Colonic mucosa (tissue), 4 donors: ENCODE measurements at places on chromosomes 3 and 15.

DNA sequence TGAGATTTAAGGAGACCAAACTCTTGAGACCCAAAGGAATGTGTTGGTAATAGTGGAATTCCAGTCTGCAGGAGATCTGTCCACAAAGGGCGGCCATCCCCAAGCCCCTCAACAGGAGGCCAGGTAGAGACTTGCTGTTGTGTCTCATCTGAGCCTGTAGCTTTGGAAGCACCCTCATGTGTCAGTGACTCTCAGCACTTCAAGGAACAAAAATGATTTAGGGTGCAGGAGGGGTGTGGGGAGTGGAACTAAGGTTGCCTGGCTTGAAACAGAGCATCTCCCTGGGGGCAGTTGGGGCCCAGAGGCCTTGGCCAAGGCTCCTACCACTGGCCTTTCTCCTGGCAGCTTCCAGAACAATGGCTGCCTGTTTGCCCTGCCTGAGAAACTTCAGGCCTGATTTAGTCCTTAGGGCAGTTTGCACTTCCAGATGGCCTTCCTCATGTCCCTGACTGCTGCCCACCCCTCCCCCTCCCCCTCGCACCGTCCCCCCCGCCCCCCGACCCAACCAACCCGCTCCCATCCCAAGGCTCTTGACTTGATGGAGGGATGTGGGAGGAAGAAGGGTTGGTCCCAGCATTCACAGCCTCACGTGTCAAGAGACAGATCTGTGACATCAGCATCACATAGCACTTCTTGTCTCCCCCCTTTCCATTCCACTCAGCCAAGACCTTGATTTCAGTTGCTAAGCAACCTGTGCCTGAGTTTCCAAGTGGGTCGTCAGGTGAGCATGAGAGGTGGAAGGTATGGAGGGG, 77.1 kb downstream of the CORO2B start:
- no peak for DNase-seq

- DNase-seq = no peak
Measured at GRCh38 chr3:98388147-98388546, 2.3 kb upstream of the OR5K3 start.

DNA sequence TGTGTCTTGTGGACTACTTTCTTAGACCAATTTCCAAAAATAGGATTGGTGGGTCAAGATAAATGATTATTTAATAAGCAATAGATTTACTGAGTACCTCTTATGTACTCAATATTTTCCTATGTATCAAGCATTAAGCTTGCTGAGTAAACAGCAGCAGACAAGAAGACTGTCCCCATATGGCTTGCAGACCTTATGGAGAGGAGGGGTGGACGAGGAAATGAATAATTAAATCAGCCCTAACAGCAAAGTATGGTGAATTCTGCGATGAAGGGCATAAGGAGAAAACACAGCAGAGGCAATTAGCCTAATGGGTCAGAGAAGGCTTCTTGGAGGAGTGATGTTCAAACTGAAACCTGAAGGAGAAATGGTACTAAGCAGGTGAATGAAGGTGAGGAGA, 45.1 kb downstream of the ACP3 start:
- no peak for DNase-seq

DNA sequence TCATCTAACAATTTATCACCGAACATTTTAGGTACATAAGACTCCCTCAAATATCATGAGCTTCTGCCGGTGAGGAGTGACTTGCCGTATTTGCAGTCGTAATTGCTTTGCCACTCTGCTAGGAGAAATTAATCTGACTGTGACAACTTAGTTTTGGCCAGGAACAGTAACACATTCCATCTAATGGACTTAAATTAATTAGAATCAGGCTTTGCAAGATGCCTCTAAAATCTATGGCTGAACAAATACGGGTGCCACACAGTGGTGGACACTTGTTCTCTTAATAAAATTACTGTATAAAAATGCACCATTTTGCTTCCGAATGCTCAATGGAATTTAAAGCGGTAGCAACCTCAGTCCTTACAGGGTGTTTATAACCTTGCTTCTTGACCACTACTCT, 27.6 kb upstream of the BDH1 start:
- no peak for DNase-seq

DNA sequence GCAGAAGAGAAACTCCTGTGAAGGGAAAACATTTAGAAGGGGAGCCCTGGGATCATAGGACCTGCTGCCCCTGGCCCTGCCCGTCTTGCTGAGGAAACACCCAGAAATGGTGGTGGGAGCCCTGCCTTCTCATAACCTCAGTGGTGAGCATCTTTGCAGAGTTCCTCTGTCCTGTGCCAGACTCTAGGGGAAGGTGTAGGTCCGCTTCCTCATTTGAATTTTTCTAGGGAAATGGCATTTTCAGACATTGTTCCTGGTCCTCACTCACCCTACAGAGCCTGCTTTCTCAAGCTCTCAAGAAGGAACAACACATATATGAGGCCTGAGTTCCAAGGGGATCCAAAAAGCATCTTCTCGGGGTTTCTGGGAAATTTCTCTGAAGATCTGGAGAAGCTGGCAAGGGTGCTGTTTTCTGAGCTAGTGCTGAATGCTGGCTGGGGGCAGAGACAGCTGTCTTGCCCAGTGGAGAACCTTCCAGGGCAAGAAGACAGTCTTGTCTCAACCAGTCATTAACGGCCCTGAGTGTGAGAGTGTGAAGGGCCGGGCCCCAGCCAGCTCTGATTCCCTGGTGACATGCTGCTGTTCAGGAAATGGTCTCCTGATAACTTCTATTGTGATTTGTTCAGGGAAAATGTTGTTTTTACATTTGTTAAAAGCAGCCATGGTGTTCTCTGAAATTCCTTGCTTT, 283.1 kb upstream of the LRRFIP2 start:
- DNase-seq = no peak

GRCh38 chr15:57130956-57131355, 212.5 kb downstream of the TCF12 start:
- DNase-seq = no peak

- peak; percentile 86 for DNase-seq
Measured at GRCh38 chr3:128487813-128488635, 5.0 kb downstream of the GATA2 start.

GRCh38 chr3:31129241-31129640, 234.8 kb upstream of the GADL1 start:
- DNase-seq = no peak

DNA sequence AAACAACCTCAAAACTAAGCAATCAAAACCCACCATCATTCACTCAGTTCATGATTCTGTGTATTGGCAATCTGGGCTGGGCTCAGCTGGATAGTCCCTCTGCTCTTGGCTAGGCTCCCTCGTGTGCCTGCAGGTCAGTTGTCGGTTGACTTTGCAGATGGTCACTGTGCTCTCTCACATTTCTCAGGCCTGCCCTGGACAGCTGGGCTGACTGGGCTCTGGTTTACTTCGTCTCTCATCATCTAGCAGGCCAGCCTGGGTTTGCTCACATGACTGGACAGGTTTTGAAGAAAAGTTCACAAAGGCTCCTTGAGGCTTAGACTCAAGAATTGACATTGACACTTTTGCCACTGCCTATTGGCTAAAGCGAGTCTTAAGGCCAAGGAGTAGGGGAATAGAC, 105.0 kb upstream of the CTNNB1 start:
- DNase-seq = no peak

- DNase-seq = no peak
Measured at GRCh38 chr15:75655931-75656330, 8.2 kb downstream of the SNX33 start.

GRCh38 chr15:89749951-89750559, 994 bp downstream of the MESP1 start:
- no peak for DNase-seq

DNA sequence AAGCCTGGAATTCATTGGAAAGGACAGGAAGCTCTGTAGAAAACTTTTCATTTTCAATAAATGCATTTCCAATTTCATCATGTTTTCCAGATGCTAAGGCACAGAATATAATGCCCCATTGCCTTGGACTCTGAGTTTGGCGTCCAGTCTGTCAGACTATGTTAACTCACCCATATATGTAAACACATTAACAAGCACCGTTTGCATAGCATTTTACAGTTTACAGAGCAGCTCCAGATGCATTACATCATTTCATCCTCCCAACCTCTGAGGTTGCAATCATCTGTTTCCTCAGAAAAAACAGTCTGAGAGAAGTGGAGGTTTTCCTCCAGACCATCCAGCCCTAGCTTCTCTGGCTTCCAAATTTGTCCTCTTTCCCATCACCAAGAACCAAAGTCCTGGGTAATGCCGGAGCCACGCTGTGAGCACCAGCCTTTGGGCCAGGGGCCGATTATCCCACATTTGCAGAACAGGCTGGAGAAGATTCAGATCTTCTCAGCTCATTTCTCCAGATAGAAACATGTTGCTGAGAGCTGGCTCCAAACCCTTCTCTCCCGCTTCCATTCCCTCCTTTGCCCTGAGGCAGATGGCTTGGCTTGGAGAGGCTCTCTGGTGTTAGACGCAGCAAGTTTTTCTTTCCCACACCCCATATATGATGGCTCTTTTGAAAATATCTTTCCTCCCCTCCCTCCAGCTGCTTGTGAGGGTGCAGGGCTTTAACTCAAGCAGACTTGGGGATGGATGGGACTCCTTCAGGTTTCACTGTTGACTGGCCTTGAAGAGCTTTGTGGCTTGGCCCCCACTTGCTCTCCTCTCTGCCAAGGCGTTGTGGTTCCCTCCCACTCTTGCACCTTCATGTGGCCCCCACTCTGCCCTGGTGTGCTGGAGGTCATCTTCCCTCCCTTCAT, 26.0 kb downstream of the CYP19A1 start:
- DNase-seq = no peak

GRCh38 chr3:188360364-188360881, 206.5 kb downstream of the LPP start:
- DNase-seq = no peak

DNA sequence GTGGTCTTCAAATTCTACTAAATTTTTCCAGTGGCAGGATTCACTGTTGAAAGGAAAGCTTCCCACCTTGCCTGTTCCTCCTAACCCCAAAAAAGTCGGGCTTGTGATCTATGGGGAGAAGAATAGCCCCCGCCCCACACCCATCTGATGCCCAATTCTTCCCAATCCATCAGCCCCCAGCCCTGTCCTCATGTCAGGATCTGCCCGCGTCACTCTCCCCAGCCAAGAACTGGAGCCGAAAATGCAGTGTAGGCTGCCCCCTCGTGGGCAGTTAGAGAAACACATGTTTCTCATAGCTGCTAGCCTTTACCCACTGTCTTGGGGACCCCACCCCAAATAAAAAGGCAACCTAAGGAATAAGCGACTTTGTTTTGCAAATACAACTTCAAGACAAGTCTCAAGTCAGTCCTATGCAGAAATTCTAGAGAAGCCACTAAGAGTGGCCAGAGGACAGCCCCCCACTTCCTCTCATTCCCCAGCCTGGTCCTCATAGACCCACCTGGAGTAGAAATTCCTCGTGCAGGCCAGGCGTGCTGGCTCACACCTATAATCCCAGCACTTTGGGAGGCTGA, 13.0 kb upstream of the CSK start:
- peak; percentile 54 for DNase-seq

- no peak for DNase-seq
Measured at GRCh38 chr3:174859756-174860155, 622 bp downstream of the NAALADL2 start.

GRCh38 chr15:25090073-25090733, 135.4 kb downstream of the SNRPN start:
- no peak for DNase-seq

DNA sequence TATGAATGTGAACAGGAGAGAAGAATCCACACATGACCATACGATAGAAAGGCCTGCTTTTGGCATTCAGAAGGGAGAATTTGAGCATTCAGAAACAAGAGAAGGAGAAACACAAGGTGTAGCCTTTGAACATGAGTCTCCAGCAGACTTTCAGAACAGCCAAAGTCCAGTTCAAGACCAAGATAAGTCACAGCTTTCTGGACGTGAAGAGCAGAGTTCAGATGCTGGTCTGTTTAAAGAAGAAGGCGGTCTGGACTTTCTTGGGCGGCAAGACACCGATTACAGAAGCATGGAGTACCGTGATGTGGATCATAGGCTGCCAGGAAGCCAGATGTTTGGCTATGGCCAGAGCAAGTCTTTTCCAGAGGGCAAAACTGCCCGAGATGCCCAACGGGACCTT, 28.4 kb downstream of the RBM6 start:
- DNase-seq = no peak

DNA sequence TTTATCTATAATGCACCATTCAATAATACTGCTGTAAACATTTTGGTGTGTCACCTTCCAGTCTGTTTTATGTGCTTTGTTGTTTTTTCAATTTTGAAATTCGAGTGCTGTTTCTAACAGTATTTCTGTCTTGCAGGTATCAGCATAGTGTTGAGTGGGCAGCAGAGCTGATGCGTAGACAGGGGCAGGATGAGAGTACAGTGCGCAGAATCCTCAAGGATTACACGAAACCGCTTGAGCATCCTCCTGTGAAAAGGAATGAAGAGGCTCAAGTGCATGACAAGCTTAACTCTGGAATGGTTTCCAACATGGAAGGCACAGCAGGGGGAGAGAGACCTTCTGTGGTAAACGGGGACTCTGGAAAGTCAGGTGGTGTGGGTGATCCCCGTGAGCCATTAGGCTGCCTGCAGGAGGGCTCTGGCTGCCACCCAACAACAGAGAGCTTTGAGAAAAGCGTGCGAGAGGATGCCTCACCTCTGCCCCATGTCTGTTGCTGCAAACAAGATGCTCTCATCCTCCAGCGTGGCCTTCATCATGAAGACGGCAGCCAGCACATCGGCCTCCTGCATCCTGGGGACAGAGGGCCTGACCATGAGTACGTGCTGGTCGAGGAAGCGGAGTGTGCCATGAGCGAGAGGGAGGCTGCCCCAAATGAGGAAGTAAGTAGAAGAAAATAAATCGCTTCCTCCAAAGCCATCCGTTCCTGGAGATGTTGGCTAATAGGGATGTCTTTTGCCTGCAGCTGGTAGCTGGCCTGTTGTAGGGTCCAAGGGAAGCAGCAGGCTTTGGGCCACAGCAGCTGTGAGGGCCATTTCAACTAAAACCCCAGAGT, 19.1 kb downstream of the TSEN2 start:
- no peak for DNase-seq
